ENCODE measurements at places on chromosomes 2 and 18.
A peak's percentile ranks its signal among the peaks of the same experiment; 100 is the strongest.

DNA sequence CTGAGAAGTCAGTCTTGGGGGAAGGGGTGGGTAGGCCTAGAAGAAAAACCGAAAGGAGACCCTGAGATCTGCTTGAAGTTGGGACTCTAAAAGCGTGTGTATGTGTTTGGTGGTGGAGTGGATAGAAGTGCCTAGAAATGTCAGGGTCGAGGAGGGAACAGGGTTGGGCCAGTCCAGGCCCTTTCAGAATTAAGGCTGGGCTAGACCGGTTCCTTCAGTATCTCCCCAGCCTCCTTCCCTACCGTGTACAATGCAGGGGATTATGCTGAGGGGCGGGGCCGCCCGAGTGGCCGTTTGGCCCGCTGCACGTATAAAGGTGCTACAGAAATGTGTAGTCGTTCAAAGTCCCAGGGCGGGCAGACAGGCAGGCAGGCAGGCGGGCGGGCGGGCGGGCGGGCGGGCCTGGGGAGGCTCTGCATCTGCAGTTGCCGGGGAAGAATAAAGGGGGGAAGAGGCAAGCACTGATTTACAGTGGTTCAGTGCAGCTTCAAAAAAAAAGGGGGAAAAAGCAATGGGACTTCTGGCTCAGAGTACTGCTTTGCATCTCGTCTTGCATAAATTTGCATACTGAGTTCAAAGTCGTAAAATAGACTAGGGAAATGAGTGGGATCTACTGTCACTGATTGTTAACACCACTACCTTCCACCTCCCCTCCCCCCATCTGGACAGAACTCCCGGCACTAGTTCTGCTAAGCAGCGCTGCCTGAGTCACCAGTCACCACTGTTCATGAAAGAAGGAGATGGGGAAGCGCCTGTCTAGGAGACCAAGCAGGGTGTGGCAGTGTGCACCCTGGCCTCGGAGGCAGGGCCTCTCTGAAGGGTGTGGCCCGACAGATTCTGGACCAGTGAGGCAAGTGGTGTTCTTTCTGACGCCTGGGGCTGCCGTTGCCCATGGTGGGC is 3.6 kb downstream of the IGFBP2 start:
- no peak for DNase-seq
- H3K27ac ChIP-seq, result no peak overlapping the region
- H3K4me1 ChIP-seq, result peaks cover 10% of the 10 kb centered on the region
- no peak overlapping the region for H3K4me3 ChIP-seq
- peaks cover 6% of the 10 kb centered on the region for H3K36me3 ChIP-seq
- H3K27me3 ChIP-seq, result peaks cover 73% of the 10 kb centered on the region

GRCh38 chr18:58373481-58373880 is 255.4 kb downstream of the ALPK2 start:
- no peak overlapping the region for H3K27ac ChIP-seq
- DNase-seq, result no peak
- H3K27me3 ChIP-seq, result no peaks in the 10 kb centered on the region
- no peaks in the 10 kb centered on the region for H3K36me3 ChIP-seq
- no peaks in the 10 kb centered on the region for H3K4me1 ChIP-seq

GRCh38 chr2:219612577-219613286 is 14.7 kb upstream of the SLC4A3 start:
- no peak overlapping the region for H3K4me3 ChIP-seq
- no peaks in the 10 kb centered on the region for H3K27me3 ChIP-seq
- peaks cover 16% of the 10 kb centered on the region for H3K36me3 ChIP-seq
- H3K27ac ChIP-seq, result no peak overlapping the region
- DNase-seq, result peak; percentile 21

DNA sequence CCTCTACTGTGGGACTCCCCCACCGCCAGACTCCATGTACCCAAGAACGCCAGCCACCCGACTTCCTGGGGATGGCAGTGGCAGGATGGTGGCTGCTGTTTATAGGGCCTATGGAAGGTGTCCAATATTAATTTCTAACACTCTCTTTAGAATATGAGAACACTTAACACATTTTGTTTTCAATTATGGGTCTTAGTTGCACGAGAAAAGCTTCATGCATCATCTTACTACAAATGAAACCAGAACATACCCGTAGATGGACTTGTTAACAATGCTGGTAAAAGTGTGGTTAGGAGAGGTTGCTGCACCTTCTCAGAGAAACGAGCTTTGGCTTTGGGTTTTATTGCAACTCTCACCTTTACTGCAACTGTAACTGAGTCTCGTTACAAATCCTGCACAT is 335.6 kb upstream of the ID2 start:
- H3K4me3 ChIP-seq, result no peak overlapping the region
- no peak for DNase-seq
- no peaks in the 10 kb centered on the region for H3K36me3 ChIP-seq
- H3K4me1 ChIP-seq, result peaks cover 18% of the 10 kb centered on the region

GRCh38 chr18:62450175-62450545 is 72.7 kb upstream of the ZCCHC2 start:
- no peaks in the 10 kb centered on the region for H3K4me1 ChIP-seq
- no peak overlapping the region for H3K4me3 ChIP-seq
- H3K27me3 ChIP-seq, result peaks cover 4% of the 10 kb centered on the region
